ENCODE measurements at places on chromosomes 5 and 9.

- no peak for DNase-seq
These were observed 123.1 kb downstream of the PDE8B start for GRCh38 chr5:77333451-77334123.

GRCh38 chr9:125153712-125154367, 10.5 kb upstream of the SCAI start:
- DNase-seq: no peak

DNA sequence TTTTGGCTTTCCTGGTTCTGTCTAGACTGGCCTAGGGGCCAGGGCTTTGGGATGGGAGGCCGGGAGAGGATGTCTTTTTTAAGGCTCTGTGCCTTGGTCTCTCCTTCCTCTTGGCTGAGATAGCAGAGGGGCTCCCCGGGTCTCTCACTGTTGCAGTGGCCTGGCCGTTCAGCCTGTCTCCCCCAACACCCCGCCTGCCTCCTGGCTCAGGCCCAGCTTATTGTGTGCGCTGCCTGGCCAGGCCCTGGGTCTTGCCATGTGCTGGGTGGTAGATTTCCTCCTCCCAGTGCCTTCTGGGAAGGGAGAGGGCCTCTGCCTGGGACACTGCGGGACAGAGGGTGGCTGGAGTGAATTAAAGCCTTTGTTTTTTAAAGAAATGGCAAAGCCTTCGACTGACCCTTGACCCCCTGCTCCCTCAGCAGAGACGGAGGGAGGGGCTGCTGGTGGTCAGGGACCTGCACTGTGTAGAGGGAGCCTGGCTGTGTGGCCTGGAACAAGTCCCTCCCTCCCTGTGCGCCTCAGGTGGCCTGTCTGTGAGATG, 11.1 kb downstream of the FPGS start:
- no peak for DNase-seq

DNA sequence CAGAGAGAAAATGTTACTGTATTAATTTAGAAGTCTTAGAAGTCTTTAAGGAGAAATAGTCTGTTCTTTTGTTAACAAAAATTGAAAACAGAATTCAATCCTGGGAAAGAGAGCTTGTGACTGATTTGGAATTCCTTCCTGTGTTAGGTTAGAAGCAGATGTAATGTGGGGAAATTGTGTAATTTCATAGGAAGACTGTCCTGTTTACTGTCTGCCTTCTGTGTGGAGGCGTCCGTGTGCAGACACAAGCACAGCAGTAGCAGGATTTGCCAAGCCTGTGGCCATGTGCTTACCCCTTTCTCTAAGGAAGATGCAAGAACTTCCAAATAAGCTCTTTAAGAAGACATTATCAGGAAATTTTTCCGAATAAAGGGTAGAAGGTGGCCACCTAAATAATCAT, 36.7 kb upstream of the F2R start:
- DNase-seq: no peak

GRCh38 chr5:7837403-7837802, 13.5 kb downstream of the CFAP90 start:
- no peak for DNase-seq

GRCh38 chr5:34525761-34526160, 130.4 kb upstream of the RAI14 start:
- DNase-seq: no peak

- DNase-seq: no peak
These were observed 79.8 kb upstream of the MELK start for GRCh38 chr9:36492865-36493264.

GRCh38 chr5:180330810-180331646, 22.1 kb downstream of the GFPT2 start:
- no peak for DNase-seq

GRCh38 chr9:137971477-137972138, 94.0 kb downstream of the CACNA1B start:
- no peak for DNase-seq
